Fibroblast of the aortic adventitia (primary cell): ENCODE measurements at places on chromosomes 11 and 22.

DNA sequence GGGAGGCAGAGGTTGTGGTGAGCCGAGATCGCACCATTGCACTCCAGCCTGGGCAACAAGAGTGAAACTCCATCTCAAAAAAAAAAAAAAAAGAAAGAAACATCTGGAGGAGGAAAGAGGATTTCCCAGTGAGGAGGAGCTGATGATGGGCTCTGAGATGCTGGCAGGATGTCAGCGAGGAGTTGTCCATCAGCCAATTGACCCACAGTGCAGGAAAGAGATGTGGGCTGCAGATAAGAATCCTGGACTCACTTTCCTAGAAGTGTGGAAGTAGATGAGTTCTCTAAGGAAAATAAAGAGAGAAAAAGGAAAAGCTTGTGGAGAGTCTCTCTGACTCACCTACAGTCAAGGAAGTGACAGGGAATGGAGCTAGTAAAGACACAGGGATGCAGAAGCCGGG, 9.7 kb downstream of the IZUMO1R start:
- DNase-seq = peak; percentile 22

DNA sequence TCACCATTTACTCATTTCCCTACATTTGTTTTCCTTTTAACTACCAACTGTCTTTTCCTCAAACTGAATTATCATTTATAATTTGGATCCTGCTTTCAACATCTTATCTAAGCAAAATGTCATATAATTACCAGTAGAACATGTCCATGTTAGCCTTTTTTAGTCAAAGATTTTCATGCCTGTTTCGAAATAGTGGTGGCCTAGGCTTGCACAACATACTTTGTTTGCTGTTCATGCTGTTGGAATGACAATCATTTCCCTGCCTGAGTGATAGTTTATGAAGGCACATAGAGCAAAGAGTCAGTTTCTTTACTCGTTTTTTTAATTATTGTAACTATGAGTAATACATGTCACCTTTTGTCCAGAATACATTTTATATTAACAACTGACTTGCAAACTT, 144.3 kb upstream of the ANO3 start:
- DNase-seq = peak; percentile 76

DNA sequence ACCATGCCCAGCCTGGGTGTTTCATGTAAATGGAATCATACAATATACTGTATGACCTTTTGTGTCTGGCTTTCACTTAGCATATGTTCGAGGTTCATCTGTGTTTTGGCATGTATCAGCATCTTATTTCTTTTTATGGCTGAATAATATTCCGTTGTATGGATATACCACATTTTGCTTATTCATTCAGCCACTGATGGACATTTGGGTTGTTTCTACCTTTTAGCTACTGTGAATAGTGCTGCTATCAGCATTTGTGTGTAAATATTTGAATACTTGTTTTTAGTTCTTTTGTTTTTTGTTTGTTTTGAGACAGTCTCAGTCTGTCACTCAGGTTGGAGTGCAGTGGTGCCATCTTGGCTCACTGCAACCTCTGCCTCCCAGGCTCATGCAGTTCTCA, 35.7 kb downstream of the KDM2A start:
- DNase-seq = no peak

DNA sequence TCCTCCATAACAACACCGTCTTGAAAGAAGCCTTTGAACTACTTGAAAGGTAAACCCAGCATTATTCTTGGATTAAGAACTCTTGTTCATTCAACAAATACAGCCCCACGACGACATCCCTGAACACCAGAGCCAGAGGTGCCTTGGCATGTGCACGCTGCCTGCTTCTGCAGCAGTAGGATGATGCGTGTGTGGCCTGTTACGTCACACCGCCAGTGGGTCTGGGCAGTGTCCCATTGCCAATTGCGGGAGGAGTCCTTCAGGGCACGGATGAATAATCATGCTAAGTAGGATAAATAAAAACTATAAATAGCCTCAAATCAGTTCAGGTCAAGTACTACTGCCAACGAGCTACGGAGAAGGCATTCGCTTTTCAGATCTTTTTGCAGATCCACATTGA, 380.5 kb downstream of the SHANK2 start:
- DNase-seq = peak; percentile 4

DNA sequence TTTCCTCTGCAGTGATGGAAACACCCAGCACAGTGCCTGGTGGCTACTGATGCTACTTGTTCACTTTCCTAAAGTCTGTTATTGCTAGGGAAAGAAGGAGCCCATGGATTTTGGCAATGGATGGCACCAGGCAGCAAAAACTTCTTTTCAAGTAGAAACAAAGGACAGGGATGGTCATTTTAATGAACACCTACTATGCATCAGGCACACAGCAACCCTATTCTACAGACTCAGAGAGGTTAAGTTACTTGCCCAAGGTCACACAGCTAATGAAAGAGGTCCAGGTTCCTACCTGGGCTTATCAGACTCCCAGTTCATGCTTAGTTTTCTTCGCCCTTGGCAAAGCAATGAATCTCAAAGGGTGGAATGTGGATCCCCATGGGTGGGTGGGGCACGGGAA, 36.9 kb upstream of the CD82 start:
- no peak for DNase-seq

- DNase-seq = no peak
Observed at GRCh38 chr11:58719406-58720117, 12.2 kb downstream of the GLYAT start.

- DNase-seq = no peak
Observed at GRCh38 chr11:38448284-38448683, 1850.2 kb upstream of the RAG2 start.
